Lung (tissue), 17 donors: ENCODE measurements at places on chromosomes 11 and 22.
A peak's percentile ranks its signal among the peaks of the same experiment; 100 is the strongest.

DNA sequence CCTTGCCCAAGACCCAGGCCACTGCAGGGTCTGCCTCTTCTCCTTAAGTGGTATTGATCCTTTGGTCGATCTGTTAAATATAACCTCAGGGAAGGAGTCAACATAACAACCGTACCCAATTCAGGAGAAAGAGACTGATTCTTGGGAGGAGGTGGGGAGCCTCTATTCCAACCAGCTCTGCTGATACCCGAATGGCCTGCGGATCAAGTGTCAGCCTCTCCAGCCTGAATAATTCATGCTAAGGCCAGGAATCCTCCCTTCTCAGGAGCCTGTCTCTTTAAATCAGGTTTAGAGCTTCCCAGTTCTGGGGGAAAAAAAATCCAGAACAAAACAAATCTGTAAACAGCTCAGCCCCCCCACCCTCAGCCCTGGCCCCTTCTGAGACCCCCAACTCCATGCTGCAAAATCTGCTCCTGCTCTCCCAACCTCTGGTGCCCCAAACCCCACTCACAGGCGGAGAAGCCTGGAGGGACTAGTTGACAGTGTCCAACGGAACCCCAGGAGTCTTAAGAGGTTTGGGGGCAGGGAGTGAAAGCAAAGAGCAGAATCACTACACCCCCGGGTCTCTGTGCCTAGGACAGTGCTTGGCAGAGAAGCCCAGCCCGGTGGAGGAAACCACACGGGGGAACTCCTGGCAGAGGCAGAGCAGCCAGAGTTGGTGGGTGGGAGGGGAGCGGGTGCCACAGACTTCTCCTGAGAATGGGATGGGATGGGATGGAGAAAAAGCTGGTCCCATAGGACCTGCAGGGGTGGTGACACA, 863 bp upstream of the TPBGL start:
- DNase-seq, result no peak

GRCh38 chr22:50551160-50551752, 5.6 kb downstream of the KLHDC7B start:
- DNase-seq, result no peak

- no peak for DNase-seq
Observed at GRCh38 chr11:6452219-6452618, 11.4 kb upstream of the HPX start.

DNA sequence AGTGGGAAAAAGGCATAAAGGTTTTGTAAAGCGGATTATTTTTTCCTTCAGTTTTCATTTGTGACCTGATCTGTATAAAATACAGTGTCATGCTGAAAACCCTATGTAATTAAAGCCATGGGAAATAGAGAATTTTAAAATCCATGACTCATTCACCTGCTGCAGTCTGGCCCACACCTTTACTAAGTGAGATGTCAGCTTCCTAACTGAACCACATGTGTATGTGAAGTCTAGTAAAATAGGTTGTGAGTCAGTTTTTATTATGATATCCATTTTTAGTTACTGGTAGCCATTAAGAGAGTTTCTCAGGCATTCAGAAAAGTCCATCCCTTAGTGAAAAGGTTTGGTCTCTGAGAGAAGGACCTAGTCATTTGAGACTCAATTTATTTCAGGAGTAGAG, 60.9 kb downstream of the TRIM44 start:
- no peak for DNase-seq

- no peak for DNase-seq
Observed at GRCh38 chr11:58626934-58627483, 4.5 kb downstream of the CNTF start.

DNA sequence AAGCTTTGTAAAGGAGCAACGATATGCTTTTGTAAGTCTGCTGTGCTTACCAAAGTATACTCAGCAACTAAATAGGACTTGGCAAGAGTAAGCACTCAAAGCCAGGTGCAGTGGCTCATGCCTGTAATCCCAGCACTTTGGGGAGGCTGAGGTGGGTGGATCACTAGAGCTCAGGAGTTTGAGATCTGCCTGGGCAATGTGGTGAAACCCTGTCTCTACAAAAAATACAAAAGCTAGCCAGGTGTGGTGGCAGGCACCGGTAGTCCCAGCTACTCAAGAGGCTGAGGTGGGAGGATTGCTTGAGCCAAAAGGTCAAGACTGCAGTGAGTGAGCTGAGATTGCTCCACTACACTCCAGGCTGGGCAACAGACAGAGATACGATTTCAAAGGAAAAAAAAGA, 67.5 kb downstream of the PAK1 start:
- no peak for DNase-seq

- no peak for DNase-seq
Observed at GRCh38 chr11:18611196-18611595, 11.6 kb downstream of the MISFA start.

DNA sequence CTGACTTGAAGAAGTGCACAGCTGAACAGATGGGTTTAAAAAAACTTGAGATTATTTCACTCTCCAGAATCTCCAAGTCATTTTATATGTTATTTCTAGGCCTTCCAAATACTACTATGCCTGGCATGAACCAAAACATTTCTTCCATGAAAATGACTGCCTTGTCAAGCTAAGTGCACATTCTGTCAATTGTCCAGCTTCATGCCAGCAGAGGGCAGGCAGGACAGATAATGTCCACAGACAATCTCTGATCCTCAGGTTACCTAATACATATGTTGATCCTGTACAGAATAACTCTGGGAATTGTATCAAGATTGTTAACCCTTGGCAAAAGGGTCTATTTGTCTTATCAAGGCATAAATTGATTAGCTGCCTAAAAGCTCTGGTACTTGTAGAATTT, 229.5 kb downstream of the AASDHPPT start:
- DNase-seq, result no peak

DNA sequence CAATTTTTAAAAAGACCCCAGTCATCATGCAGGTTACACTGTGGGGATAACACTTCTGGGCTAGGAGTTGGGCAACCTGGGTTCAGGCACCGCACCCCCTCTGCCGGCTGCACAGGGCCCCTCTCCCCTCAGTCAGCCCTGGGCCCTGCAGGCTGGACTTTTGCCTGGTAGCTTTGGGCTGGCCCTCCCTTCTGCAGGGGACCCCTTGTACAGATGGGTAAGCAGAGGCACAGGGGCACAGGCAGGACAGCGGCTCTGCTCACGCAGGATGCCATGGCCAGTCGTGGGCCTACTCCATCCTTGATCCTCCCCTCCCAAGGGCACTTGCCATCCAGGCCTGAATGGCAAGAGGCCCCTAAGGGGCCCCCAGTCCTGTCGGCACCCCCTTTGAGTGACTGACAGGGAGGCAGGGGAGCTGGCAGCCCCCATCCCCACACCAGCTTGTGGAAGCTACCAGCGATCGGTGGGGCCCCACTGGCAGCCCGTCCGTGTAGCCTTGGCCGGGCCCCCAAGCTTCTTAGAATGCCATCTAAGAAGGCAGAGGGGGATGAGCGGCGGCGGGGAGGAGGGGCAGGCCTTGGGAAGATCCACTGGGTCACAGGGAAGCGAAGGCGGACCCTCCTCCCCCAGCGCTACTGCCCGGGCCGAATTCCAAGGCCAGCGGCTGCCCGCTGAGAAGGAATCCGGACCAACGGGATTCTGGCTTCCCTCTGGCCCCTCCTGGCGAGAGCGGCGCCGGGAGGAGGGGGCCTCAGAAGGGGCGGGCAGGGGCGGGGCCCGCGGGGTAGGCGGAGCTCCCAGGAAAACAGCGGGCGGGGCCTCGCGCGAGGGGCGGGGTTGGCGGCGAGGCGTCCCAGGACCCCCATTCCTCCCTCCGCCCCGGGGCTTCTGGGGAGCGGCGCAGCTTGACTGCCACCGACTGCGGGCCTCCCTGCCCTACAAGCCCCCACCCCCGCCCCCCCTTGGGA, 6.8 kb upstream of the CHKA start:
- DNase-seq, result peak; percentile 95
